GM12891 (cell line): ENCODE measurements at places on chromosomes 12 and 14.

GRCh38 chr12:121428883-121429282, 29.0 kb downstream of the RNF34 start:
- no peak for DNase-seq

DNA sequence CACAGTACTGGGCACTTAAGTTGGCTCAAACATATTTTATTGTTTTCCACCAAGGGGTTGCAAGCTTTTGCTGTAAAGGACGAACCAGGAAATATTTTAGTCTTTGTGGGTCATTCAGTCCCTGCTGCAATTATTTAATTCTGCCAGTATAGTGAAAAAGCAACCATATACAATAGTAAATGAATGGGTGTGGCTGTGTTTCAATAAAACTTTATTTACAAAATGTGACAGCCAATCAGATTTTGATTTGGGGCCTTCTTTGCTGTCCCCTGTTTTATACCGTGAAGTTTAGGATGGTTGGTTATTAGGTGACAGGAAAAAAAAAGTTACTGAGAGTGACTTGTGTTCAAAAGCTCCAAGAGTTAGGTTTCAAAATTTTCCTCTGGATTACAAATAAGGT, 956.4 kb downstream of the AACS start:
- DNase-seq: no peak

DNA sequence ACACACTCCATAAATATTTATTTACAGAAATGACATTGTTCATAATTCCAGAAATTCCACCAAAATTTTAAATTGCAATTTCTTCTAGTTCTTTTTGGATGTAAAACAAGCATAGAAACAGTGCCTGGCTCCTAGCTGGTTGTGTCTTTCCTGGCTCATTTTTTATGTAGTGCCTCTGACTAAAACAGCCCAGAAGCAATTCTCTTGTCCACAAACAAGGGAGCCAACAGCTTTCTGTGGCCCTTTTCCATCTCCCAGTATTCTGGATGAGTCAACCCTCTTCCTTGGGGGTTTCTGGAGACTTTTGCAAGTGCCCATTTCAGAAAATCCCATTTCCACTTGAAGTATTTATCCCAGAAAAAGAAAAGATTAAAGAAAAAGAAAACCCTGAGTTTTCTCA, 141.4 kb downstream of the PHLDA1 start:
- no peak for DNase-seq

DNA sequence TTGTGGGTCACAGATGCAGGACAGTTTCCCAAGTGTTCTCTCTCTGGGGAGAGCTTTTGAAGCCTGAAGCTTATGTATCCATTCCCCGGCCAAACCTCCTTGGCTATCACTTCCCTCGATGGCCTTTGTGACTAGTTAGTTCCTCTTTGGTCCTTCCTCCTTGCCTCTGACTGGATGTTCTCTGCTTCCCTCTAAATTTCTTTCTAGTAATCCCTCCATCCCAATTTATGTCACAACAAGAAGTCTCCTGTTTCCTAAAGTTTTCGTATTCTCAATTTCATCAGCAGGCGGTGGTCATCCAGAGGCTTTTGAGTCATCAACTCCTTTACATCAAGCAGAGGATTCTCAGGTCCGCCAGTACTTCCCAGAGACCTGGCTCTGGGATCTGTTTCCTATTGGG, 27.5 kb downstream of the A2ML1 start:
- DNase-seq: no peak

GRCh38 chr12:77189458-77189857, 124.1 kb upstream of the E2F7 start:
- DNase-seq: no peak

- no peak for DNase-seq
These were observed 42.6 kb upstream of the CHGA start for GRCh38 chr14:92880351-92880750.

DNA sequence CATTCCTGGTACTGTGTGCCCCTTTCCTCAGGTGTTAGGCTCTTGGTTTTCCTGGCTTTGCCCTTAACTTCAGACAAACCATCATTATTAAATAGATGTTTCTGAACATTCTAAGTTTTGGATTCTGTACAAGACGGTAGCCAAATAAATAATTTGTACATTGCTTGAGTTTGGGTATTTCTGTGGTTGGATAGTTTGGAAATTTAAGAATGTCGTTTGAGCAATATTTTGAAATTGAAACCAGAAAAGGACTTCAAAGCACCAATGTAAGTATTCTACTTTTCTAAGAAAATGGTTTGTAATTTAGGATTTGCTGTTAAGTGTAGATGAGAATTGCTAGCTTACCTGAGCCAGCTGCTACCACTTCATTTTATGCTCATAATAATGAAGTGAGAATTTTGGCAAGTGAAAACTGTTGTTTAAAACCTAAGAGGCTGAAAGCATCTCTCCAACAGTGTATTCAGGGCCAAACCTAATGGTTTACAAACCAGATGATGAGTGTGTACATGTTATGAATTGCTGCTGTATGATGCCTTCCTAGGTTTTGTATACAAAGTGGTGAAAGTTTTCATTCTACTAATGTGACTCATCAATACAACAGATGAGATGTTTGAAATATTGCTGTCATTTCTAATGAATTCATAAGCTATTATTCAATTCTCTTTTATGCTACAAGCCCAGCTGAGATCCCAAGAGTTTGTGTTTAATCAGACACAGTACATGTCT, 181.5 kb upstream of the PRKD1 start:
- DNase-seq: no peak

DNA sequence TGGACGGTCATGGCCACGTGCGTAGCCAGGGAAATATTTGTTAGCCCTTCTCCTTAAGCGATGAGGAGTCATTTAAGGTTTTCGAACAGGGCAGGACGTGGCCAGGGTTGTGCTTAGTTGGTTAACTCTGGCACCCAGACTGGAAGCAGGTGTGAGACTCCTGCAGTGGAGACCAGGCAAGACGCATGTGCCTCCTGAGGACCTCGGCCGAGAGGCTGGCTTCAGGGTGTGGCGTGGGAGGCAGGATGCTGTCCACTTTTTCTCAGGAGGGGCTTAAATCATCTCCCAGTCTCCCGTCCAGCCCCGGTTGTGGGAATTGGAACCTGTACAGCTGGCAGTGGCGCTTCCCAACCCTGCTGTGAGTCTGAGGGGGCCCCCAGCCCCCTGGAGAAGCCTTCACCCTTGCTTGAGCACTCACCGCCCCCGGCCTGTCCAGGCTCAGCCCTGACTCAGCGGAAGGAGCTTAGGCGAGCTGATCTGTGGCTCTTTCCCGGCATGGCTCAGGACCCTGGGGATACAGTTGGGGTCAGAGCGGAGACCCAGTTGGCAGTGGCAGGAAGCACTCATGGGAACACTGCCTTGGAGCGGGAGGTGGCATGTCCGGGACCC, 46.3 kb upstream of the TSPAN9 start:
- DNase-seq: no peak

DNA sequence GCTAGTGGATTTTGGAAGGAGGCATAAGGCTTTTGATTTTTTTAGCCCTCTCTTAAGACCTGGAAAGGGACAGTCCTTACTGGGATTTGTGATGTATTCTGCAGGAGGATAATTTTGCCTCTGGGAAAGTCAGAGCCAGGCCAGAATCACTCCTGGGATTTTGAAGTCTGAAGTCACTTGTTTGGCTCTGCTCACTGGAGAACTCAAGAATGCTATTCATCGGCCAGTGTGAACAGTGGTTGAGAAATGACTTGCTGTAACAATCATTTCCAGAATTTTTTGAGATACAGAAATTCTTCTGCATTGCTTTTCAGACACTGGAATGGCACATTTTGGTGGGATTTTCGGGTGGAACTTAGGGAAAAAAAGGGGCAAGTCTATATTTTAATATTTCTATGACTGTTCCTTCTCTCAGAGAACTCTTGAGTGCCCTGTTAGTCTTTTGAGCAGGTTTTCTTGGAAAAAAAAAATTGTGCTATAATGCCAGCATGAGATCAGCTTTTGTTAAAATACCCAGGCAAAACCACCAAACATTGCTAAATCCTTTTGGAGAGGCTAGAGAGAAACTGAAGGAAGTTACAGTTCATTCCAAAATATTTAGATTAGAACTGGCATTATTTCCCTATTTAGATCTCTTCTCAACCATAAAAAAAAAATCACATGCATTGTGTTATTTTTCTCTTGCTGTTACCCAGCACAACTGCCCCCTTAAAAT, 26.1 kb upstream of the BHLHE41 start:
- DNase-seq: no peak

GRCh38 chr14:96062010-96062409, 22.8 kb downstream of the C14orf132 start:
- no peak for DNase-seq
